Coronary artery (tissue), 2 donors: ENCODE measurements at places on chromosomes 13 and 19.

DNA sequence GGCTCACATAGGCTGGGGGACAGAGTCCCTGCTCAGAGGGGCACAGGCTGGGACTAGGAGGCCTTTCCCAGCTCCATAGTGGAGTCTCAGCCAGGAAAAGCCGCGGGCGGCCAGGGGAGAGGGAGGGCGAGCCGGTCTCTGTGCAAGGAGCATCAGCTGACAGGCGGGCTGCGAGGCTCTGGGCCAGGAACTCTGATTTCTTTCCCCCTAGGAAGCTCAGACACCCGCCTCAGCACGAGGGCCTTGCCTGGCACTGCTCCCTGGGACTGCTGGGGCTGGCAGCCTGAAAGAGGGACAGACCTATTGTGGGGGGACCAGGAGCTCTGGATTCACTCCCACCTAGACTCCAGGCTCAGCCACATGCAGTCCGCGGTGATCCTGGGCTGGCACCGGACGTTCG lies 2.2 kb upstream of the PLK5 start:
- no peak for DNase-seq

GRCh38 chr13:79508224-79508961 lies 27.4 kb downstream of the NDFIP2 start:
- DNase-seq: no peak

- DNase-seq: no peak
These were observed 2.4 kb upstream of the ITGBL1 start for GRCh38 chr13:101449790-101450748.

GRCh38 chr19:13959141-13959961 lies 7.0 kb downstream of the DCAF15 start:
- no peak for DNase-seq

DNA sequence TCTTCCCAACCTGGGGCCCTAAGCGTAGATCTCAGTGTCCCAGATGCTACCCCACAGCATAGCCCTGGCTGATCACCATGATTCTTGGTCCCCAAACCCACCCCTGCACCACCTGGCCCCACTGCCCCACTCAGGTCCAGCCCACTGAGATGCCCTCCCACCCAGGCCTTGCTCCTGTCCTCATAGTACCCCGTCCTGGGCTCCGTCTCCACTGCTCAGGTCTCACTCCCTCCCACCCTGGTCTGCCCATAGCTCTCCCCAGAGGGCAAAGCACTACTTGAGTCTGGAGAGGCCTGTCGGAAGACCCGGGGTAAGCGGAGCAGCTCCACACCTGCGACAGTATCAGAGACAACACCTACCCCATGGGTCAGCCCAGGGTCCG lies 35.8 kb upstream of the ISYNA1 start:
- DNase-seq: no peak

GRCh38 chr13:29532116-29532515 lies 63.4 kb downstream of the SLC7A1 start:
- no peak for DNase-seq

GRCh38 chr13:99689955-99690354 lies 188.7 kb downstream of the TM9SF2 start:
- no peak for DNase-seq

DNA sequence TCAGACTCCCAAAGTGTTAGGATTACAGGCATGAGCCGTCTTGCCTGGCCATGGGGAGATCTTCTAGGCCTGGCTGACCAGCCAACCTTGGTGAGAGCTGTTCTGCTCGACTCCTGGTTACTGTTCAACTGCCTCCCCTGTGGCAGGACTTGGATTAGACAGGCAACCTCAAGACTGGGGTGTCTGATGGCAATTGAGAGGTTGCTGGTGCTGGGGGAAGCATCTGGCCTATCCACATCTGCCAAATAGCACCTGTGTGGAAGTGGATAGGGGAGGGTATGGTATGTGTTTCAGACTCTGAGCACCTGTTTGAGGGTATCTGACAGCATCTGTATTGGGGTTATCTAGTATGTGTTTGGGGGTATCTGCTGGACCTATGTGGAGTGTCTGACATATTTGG lies 44.7 kb downstream of the ARHGEF18 start:
- DNase-seq: no peak

GRCh38 chr13:26677156-26677555 lies 83.4 kb downstream of the GPR12 start:
- no peak for DNase-seq

DNA sequence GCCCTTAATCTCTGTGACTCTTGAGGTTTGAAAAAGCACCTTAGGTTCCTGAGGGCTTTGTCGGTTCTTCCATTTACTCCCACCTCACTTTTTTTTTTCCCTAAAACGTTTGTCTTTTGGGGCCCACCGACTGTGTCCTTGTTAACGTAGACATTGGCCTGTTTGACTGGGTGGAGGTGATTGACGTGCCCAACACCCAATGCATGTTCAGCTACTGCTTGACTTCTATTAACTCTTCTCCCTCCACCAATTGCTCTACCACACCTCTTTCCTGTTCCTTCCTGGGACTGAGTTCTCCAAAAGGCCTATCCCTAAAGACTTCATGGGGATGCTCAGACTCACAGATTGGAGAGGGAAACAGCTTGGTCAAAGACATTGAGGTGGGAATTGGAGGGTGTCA lies 17.3 kb downstream of the CKM start:
- no peak for DNase-seq

DNA sequence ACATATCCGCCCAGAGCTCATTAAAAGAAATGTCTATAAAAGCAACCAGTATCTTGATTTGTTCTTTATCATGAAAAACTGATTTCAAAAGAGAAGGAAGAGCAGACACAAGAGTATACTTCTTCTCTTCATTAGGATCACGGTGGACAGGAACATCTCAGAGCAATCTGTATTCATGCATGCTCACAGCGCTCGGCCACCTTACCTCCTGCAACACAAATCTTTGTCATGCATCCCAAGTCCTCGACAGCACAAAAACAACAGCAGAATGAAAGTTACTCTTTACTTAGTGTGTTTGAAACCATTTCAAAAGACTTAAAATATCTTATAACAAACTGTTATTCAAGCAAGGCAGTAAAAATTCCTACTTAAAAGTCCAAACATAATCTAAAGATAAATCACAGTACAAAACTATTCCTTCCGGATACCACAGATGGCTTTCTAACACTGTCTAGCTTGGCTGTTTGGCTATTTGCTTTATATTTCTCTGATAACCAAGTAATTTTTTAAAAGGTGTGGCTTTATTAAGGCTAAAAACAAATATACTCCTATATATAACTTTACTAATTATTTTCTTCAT lies 174.5 kb downstream of the TBC1D4 start:
- DNase-seq: no peak

DNA sequence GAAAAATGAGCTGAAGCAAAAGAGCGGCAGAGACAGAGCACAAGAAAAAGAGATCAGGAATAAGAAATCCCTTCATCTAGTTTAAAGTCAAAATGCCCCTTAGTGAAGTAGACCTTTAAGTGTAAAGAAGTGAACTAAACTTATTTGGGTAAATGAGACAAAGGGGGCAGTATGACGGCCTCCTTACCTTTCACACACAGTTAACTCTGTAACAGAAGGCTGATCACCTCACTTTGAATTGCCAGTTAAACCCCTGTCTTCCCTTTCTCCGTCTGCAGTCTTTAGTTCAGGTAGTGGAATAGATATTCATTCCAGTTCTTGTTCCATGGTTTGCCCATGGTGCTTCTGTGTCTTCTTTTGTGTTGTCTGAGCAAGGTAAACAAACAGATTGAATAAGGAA lies 1029.8 kb downstream of the DIAPH3 start:
- DNase-seq: no peak

DNA sequence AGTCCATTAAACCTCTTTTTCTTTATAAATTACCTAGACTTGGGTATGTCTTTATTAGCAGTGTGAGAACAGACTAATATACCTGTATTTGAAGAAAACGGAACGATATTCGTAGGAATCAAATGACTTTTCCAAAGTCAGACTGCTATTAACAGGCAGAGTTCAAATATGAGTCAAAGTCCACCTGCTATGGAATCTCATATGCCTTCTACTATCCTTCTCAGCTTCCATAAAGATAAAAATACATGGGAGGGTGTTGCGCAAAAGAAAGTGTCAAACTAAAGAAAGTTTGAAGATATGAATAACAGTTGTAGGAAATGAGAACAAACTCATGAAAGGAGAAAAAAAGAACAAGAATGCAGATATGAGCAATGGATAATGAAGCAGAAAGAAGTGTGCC lies 704.6 kb downstream of the EFNB2 start:
- no peak for DNase-seq
